ENCODE measurements at places on chromosomes 12 and 14.

DNA sequence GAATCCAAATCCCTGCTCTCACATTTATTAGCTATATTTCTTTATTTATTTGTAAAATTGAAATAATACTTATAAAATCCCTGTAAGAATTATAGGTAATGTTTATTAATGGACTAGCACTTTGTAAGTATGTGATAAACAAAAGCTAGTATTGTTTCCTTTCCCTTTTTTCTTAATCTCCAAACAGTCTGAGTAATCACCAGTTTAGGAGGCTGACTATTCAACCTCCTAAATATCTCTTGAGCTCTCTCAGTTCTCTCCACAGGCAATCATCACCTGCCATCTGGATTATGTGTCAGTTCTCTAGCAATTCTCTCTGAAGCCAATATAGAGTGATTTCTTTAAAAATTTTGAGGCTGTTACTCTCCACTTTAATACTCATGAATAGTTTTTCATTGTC lies 9.2 kb upstream of the LYZ start:
- no peak for DNase-seq

- no peak for DNase-seq
Observed at GRCh38 chr14:20751963-20752562, 6.4 kb downstream of the EDDM3A start.

- DNase-seq, result no peak
Observed at GRCh38 chr14:20295067-20295466, 10.7 kb downstream of the TTC5 start.

- no peak for DNase-seq
Observed at GRCh38 chr14:52044791-52045522, 23.9 kb downstream of the NID2 start.

GRCh38 chr12:16297521-16297920 lies 20.0 kb upstream of the SLC15A5 start:
- DNase-seq, result no peak

- no peak for DNase-seq
Observed at GRCh38 chr12:6083601-6084000, 40.9 kb downstream of the VWF start.

DNA sequence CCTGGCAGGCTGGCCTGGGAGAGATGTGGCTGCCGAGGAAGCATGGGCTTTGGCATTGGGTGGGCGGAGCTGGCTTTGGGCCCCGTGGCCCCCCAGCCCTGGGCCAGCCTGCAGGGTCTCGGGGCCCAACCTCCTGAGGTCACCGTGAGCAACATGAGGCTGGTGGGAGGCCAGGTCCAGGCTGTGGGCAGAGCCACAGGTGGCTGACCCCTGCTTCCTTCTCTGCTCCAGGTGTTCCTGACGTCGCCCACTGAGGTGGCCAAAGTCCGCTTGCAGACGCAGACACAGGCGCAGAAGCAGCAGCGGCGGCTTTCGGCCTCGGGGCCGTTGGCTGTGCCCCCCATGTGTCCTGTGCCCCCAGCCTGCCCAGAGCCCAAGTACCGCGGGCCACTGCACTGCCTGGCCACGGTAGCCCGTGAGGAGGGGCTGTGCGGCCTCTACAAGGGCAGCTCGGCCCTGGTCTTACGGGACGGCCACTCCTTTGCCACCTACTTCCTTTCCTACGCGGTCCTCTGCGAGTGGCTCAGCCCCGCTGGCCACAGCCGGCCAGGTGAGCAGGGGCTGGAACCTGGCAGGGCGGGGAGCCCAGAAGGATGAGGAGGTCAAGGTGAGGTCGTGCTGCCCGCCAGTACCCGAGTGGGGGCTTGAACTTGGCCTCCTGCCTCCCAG lies 5.5 kb downstream of the SLC25A47 start:
- no peak for DNase-seq

GRCh38 chr14:36866867-36867266 lies 205.2 kb downstream of the PAX9 start:
- no peak for DNase-seq

- DNase-seq, result no peak
Observed at GRCh38 chr12:115035535-115036107, 351.6 kb upstream of the TBX3 start.

DNA sequence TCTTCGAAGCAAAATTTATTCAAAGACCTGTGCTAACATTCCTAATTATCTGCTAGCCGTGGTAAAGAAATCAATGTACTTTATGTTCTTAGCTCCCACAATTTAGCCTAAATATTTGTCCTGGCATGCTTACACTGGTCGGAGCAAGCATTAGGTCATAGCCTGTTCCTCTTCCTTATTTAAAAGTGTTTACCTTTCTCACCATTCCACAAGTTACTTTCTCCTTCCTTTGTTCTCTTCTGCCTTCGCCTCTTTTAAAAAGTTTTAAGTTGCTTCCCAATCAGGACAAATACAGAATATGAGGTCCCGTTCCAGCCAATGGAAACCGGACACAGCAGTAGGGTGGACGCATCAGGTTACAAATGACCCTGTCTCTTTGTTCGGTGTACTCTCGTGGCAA lies 11.6 kb downstream of the CDK2AP1 start:
- no peak for DNase-seq

DNA sequence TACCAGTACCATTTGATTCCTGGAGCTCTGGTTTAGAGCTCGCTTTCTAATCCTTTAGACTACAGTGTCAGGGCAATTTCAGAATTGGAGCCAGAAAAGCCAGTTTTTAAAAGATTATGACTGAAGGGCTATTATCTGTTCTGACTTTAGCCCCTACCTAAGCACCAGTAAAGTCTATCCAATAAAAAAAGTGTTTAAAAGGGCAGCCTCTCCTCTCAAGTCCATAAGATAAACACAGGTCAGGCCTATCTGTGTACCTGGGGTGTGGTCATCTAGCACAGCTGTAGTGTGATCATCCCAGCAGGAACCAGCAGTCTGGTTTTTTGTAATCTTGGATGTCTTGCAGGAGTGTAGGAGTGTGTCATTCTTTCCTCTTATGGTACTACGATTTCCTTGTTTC lies 6.6 kb downstream of the APPL2 start:
- no peak for DNase-seq

- peak; percentile 54 for DNase-seq
Observed at GRCh38 chr12:989751-990660, 1.0 kb upstream of the ERC1 start.

GRCh38 chr12:123895451-123895850 lies 77.2 kb downstream of the CCDC92 start:
- DNase-seq, result no peak

Data from activated naive CD4-positive, alpha-beta T cell treated with Interleukin-2 at 50 U/mL for 16 hours (primary cell).